ENCODE measurements at places on chromosomes 11 and 22. TPM values are rescaled to one million over a fixed set of nuclear protein-coding genes. Genes with fewer than 3 reads are reported as not detected.

FOLR2 gene
- not detected for total RNA-seq

CSNK1E gene
- 247 TPM for total RNA-seq

CENPM gene
- total RNA-seq: 30.0 TPM

LRRC4C gene
- 2.2 TPM for total RNA-seq

UVRAG gene
- total RNA-seq: 14.7 TPM

GGTLC2 gene
- total RNA-seq: not detected

PRODH gene
- 27.6 TPM for total RNA-seq

GRCh38 chr11:34758262-34758661 lies 137.4 kb downstream of the EHF start:
- H3K36me3 ChIP-seq: peaks cover 3% of the 10 kb centered on the region
- DNase-seq: no peak
- no peaks in the 10 kb centered on the region for H3K27me3 ChIP-seq

- no peak for DNase-seq
- no peaks in the 10 kb centered on the region for H3K27me3 ChIP-seq
- peaks cover 18% of the 10 kb centered on the region for H3K4me1 ChIP-seq
- no peak overlapping the region for H3K4me3 ChIP-seq
- H3K36me3 ChIP-seq: no peaks in the 10 kb centered on the region
- H3K27ac ChIP-seq: no peak overlapping the region
These were observed 64.7 kb downstream of the MAML2 start for GRCh38 chr11:96278039-96278897.

DNA sequence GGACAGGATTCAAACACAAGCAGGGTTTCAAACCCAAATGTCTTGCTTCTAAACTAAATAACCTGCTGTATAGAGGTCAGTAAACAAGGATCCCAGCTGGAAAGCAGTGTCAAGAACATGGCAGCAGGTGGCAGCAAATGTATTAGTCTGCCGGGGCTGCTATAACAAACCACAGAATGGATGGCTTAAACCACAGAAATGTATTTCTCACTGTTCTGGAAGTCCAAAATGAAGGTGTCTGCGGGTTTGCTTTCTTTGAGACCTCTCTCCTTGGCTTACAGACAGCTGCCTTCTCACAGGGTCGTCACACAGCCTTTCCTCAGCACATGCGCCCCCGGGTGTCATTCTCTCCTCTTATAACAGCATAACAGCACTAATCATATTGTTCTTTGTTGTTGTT lies 65.1 kb upstream of the LRRC55 start:
- H3K4me3 ChIP-seq: no peak overlapping the region
- H3K36me3 ChIP-seq: no peaks in the 10 kb centered on the region
- no peaks in the 10 kb centered on the region for H3K4me1 ChIP-seq
- no peaks in the 10 kb centered on the region for H3K27me3 ChIP-seq

DNA sequence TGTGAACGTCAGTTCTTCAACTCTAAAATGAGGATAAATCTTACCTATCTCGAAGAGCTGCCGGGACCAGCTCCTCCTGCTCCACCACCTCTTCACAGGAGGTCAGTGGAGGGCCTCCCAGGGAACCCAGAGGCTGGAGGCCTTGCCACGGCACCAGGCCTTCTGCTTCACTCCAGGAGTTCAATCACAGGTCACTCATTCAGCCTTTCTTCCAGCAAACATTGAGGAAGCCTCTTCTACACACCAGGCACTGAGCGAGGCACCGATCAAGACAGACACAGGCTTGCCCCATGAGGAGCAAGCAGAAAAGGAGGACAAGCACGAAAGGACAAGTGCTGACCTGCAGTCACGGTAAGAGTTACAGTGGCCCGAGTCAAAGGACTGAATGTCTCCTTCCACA lies 64.8 kb upstream of the WNT11 start:
- DNase-seq: no peak
- H3K4me3 ChIP-seq: no peak overlapping the region
- no peaks in the 10 kb centered on the region for H3K36me3 ChIP-seq
- no peaks in the 10 kb centered on the region for H3K4me1 ChIP-seq
- no peaks in the 10 kb centered on the region for H3K27me3 ChIP-seq

- peak; percentile 78 for DNase-seq
- H3K27ac ChIP-seq: peak overlapping the region; percentile 54
- peaks cover 39% of the 10 kb centered on the region for H3K4me1 ChIP-seq
- H3K27me3 ChIP-seq: no peaks in the 10 kb centered on the region
- H3K36me3 ChIP-seq: no peaks in the 10 kb centered on the region
- no peak overlapping the region for H3K4me3 ChIP-seq
These were observed 13.0 kb downstream of the ACO2 start for GRCh38 chr22:41481925-41482318.

DNA sequence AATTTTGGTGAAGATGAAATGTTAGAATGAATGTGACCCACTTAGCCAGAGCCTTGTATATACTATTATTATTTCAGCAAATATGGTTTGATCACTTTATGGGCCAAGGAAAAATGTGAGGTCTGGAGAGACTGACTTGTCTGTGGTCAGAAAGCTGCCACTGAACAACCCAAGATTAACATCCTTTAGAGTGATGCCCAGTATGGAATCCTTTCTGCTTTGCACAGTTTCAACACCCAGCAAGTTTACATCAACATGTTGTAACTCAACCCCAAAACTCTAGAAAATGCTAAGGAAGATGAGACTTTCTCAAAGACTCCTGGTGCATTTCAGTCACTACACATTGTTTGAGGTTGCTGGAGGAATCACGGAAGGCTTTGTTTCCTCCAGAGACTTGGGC lies 107.7 kb downstream of the SNX19 start:
- H3K27ac ChIP-seq: no peak overlapping the region
- H3K4me1 ChIP-seq: peaks cover 16% of the 10 kb centered on the region
- H3K27me3 ChIP-seq: no peaks in the 10 kb centered on the region
- no peak for DNase-seq

- H3K27me3 ChIP-seq: no peaks in the 10 kb centered on the region
- DNase-seq: no peak
- peaks cover 12% of the 10 kb centered on the region for H3K4me1 ChIP-seq
- H3K27ac ChIP-seq: no peak overlapping the region
- H3K36me3 ChIP-seq: no peaks in the 10 kb centered on the region
- no peak overlapping the region for H3K4me3 ChIP-seq
These were observed 13.5 kb upstream of the VSIG10L2 start for GRCh38 chr11:125932301-125932700.

DNA sequence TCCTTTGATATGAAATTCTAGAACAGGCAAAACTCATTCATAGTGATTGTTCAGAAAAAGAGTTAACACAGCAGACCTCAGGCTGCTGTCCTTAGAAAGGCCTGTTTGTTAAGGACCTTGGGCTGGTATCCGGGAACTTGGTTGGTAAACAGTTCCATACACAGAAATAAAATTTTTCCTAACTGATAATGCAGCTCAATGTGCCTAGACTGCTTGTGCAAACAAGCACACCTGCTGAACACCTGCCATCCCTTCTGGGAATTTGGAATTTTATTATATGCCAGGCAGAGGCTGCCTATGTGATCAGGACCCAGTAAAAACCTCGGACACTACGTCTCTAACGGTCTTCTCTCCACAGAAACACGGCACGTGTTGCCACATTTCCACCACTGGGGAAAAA lies 11.5 kb downstream of the THAP12 start:
- DNase-seq: no peak
- no peaks in the 10 kb centered on the region for H3K36me3 ChIP-seq
- no peak overlapping the region for H3K4me3 ChIP-seq

DNA sequence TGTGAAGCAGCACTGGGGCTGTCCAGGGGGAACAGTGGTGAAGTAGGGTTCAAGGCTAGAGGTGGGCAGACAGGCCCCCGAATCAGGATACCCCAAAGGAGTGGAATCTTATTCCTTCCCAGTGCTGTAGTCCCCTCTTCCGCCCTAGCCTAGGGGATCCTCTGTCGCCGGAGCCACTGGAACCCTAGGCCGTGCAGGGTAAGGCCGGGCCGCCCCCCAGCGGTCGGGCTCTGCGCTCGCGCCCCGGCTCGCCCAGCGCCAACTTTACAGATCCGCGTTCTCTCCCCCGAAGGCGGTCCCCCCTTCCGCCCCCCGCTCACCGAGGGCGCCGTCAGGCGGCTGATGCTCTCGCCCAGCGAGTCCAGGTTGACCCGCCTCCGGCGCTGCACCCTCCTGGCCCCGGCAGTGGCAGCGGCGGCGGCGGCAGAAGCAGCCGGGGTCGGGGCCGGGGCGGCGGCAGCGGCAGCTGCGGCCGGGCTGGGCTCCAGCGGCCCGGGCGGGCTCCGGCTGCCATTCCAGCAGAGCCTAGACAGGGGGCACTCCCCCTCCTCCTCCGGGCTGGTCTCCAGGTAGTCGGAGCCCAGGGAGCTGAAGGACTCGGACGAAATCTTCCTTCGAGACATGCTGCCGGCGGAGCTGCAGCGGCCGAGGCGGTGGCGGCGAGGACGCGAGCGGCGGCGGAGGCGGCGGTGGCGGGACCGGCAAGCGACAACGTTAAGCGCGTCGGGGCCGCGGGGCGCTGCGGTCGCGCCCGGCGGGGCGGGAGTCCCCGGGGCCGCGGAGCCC lies 650 bp downstream of the GUCY1A2 start:
- H3K36me3 ChIP-seq: no peaks in the 10 kb centered on the region
- H3K4me1 ChIP-seq: no peaks in the 10 kb centered on the region
- H3K27ac ChIP-seq: no peak overlapping the region
- H3K4me3 ChIP-seq: peak overlapping the region; percentile 48
- H3K27me3 ChIP-seq: peaks cover 11% of the 10 kb centered on the region
- no peak for DNase-seq

GRCh38 chr22:24067587-24068376 lies 56.7 kb downstream of the CABIN1 start:
- no peak overlapping the region for H3K27ac ChIP-seq
- no peaks in the 10 kb centered on the region for H3K27me3 ChIP-seq
- no peak for DNase-seq
- H3K4me1 ChIP-seq: no peaks in the 10 kb centered on the region

DNA sequence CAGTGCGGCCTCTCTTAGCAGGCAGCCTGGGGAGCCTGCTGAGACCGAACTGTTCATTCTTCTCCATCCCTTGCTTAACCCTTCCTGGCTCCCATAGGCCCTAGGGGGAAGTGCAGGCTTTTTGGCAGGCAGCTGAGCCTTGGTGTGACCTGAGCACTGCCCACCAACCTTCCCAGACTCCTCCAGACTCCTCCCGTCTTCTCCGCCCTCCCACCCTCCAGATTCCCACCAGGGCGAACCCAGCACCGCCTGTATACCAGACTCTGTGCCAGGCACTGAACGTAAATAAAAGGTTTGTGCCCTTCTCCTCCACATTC lies 7.9 kb downstream of the RELT start:
- peaks cover 11% of the 10 kb centered on the region for H3K4me1 ChIP-seq
- no peaks in the 10 kb centered on the region for H3K36me3 ChIP-seq
- H3K27ac ChIP-seq: no peak overlapping the region

GRCh38 chr22:48960576-48960975 lies 867.1 kb downstream of the BRD1 start:
- peaks cover 5% of the 10 kb centered on the region for H3K4me1 ChIP-seq
- H3K27ac ChIP-seq: no peak overlapping the region
- no peak for DNase-seq
- no peaks in the 10 kb centered on the region for H3K27me3 ChIP-seq
- H3K36me3 ChIP-seq: no peaks in the 10 kb centered on the region

DNA sequence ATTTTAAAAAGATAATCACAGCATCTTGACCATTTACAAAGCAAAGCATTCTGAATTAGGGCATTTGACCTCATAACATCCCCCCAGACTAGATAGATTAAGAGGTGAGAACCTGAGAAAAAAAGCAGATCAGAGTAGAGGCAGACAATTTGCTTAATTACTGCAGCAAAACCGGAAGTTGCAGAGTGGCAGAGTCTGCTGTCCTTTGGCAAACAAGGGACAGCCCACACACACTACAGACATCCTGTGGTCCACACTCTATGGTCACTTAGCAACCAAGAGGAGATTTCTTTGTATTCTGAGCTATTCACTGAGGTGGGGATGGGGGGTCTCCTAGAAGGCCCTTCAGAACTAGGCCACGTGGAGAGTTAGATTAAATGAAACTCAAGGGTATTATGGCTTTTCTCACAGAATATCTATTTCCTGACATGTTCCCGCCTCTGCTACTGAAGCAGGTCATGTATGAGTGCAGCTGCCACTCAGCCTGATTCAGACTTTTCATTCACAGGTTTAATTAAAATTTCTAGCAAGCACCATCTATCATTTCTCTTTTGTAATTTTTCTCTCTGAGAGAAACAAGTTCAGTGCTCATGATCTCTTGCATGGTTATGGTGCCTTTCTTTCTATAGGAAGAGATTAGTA lies 48.5 kb downstream of the SVIP start:
- no peaks in the 10 kb centered on the region for H3K36me3 ChIP-seq
- H3K27me3 ChIP-seq: no peaks in the 10 kb centered on the region
- no peak overlapping the region for H3K4me3 ChIP-seq

DNA sequence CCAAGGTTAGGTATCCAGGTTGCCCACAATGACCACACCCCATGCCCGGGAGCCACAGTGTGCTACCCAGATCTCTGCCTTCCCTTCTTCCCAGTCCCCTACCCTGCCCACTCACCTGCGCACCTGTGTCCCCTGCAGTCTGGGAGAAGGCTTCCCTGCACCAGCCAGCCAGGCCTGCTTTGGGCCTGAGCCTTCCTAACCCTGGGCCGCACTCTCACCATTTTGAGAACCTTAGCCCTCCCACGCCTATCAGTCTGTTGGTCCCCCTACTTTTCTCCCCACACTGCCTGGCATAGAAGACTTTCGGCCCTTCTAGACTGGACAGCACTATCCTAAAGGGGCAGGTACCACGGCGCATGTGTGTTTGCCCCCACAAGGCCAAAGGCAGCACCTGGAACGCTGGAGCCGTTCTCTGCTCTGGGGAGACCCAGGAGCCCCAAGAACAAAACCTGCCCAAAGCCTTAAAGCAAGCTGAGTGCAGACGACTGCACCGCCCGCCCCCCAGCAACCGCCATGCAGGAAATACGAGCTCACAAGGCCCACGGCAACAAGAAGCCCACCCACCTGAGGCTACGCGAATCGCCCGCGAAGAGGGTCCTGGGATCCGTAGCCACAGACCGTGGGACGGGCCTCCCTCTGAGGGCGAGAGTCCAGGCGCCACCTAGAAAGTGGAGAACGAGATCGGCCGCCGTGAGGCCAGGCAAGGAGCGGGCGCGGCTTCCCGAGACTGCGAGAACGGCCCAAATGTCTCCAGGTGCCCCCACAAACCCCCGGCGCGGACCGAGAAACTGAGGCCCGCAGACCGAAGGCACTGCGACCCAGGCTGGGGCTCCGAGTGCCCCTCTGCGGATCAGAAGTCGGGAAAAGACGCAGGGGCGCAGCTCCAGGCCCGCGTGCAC lies 546 bp downstream of the GNB1L start:
- H3K4me3 ChIP-seq: peak overlapping the region; percentile 89
- H3K27ac ChIP-seq: peak overlapping the region; percentile 80
- H3K36me3 ChIP-seq: peaks cover 15% of the 10 kb centered on the region

DNA sequence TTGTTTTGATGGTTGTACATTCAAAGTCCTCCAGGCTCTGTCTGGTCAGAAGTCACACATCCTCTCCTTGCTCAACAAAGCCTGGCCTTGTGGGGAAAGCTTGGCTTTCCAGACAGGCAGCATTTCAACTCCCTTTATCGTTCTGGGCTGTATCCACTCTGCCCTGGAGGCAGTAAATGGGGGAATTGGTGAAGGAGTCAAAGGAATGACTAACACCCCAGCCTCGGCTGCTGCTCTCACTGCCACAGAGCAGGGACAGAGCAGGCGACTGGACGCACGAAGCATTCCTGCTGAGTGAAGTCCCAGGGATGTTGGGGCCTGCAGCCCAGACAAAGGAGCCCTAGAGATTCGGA lies 52.8 kb downstream of the WNT11 start:
- H3K27me3 ChIP-seq: peaks cover 14% of the 10 kb centered on the region
- no peak for DNase-seq
- no peak overlapping the region for H3K27ac ChIP-seq
- no peaks in the 10 kb centered on the region for H3K36me3 ChIP-seq

Data from H1 (cell line).